GM19239 (cell line): ENCODE measurements at places on chromosomes 16 and 17.

- DNase-seq, result no peak
Observed at GRCh38 chr16:19639986-19640421, 78.0 kb downstream of the KNOP1 start.

DNA sequence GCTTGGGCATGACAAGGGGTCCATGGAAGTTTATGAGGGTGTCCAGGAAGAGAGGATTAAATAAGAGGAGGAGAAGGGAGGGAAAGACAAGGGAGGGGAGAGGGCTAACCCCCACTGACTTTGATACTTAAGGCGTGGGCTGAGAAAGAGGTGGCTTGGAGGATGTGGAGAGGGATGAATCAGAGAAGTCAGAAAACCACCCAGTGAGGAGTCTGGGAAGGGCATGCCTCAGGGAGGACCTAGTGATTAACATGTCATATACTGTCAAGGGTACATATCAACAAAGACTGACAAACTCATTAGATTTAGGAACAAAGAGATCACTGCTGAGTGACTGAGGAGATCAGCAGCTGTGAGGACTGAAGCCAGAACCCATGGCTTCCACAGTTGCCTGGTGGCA, 145.4 kb downstream of the IRX5 start:
- no peak for DNase-seq

DNA sequence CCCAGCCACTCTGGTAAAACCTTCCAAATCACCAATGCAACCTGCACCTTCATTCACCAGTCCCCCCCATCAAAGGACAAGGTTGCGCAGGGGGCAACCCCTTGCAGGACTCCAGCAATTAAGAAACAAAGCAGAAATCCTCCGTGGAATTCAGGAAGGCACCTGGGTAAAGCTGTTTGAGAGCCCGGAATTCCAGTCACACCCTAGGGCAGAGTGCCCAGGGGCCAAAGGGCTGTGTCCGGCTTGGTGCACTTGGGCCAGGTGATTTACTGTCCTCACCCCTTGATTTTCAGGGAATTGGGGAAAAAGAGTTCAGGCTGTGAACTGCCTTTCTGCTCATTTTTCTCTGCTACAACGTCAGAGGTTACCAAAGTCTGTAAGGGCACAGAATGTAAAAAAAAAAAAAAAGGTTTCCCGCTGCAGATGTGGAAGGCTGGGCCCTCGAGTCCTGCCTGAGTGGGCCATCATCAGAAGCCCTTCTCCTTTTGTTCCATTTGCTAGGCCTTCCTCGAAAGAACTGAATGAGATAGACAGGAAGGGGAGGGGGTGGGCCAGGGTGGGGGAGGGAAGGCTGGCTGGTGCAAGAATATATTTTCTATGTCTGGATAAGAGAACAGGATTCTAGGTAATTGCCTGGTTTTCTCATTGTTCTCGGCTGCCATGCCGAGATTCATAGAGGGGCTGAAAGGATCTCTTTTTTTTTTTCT, 266.5 kb upstream of the PSMD7 start:
- DNase-seq, result no peak

- DNase-seq, result no peak
Observed at GRCh38 chr17:49612726-49613125, 37.1 kb downstream of the NXPH3 start.

GRCh38 chr17:29555840-29556239, 11.0 kb downstream of the ABHD15 start:
- DNase-seq, result no peak

DNA sequence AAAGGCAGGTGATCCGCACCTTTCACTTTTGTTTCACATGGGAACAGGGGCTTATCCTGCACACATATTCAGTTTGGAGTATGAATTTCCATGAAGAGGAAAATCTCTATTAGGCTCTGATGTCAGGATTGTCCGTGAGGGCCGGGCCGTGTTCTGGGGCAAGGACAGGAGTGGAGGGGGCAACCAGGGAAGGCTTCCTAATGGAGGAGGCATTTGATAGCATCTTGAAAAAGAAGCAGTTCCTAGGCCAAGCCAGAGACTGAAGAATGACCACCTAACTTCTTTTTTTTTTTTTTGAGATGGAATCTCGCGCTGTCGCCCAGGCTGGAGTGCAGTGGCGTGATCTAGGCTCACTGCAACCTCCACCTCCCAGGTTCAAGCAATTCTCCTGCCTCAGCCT, 174.2 kb downstream of the SEC14L1 start:
- no peak for DNase-seq

GRCh38 chr17:54718286-54718685, 182.4 kb upstream of the TOM1L1 start:
- DNase-seq, result no peak

DNA sequence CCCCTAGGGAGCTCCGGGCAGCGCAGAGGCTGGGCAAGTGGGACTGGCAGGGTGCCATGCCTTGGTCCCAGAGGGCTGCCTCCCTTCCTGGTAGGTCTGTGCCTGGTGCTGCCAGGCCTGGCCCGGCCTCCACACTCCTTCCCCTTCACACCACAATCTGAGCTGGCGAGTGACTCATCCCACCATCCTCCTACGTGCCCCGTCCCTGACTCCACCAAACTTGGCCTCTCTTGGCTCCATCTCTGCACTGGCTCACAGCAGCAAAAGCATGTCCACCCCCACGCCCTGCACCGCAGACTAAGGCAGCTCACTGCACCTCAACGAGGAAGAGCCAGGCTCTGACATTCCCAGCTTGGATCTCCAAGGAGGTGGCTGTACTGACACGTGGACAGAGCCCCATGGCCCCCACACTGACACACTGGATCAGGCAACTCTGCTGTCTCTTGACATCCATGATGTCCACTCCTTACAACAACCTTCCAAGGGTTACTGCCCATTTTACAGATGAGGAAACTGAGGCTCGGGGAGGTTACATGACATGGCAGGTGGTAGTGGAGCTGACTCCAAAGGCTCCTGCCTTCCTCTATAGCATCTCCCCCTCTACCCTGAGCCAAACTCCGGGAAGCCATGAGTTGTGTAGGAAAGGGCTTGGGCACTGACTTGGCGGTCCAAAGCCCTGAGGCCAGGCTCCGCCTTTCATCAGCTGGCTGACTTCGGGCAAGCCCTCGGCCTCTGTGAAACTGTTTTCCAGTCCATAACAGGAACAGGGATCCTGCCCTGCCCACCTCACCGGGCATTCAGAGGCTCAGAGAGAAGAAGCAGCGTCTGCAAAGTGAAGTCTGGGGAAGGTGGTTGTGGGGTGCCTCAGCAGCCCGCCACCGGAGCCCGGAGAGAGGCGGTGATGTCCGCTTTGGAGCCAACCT, 20.1 kb upstream of the KRT19 start:
- no peak for DNase-seq

- DNase-seq, result no peak
Observed at GRCh38 chr17:43200127-43200526, 11.5 kb upstream of the TMEM106A start.

- DNase-seq, result no peak
Observed at GRCh38 chr17:58913552-58913951, 157.9 kb downstream of the PPM1E start.

DNA sequence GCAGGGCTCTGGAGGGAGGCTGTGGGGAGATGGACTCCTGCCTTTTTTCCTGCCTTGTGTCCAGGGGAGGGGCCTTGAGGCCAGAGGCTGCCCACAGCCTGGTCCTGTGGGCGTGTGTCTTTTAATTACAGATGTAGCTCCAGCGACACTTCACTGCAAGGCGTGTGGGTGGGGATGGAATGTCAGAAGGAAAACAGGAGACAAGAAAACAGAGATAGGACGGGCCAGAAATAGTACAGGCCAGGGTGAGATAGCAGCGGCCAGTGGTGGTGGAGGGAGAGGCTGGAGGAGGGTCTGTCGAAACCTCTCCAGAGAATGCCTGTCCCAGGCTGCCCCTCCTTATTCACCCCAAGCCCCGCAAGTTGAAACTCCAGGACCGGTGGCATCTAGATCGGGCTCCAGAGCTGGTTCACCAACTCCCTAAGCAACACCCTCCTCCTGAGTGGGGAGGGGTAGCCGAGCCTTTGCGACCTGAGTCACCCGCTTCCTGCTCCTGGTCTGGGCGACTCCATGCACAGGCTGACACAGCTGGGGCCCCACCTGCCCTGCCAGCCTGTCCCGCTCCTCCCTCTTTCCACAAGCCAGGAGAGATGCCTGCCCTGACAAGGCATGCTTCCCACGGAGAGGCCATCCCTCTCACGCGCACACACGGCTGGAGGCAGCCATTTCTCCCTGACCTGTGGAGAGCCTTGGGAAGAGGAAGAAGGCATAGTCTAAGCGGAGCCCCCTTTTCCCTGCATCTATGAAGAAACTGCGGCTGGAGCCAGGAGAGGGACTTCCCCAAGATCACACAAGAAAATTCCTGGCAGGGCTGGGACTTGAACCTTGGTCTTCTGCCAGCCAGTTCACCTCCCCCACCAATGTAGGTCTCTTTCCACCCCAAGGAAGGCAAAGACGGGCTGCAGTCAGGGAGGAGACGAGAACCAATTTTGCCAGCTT, 6.6 kb upstream of the JUP start:
- no peak for DNase-seq
